ENCODE measurements at places on chromosomes 5 and 9.

GRCh38 chr9:22210262-22210661, 201.2 kb upstream of the CDKN2B start:
- no peak for DNase-seq

GRCh38 chr9:70056211-70056944, 12.7 kb downstream of the MAMDC2 start:
- no peak for DNase-seq

GRCh38 chr5:57989378-57989777, 470.5 kb downstream of the PLK2 start:
- no peak for DNase-seq

- DNase-seq: no peak
These were observed 296.2 kb upstream of the IRX1 start for GRCh38 chr5:3299441-3299840.

GRCh38 chr5:159913501-159913900, 2.8 kb upstream of the ADRA1B start:
- no peak for DNase-seq

- DNase-seq: no peak
These were observed 2.9 kb downstream of the IPPK start for GRCh38 chr9:92666912-92667532.

DNA sequence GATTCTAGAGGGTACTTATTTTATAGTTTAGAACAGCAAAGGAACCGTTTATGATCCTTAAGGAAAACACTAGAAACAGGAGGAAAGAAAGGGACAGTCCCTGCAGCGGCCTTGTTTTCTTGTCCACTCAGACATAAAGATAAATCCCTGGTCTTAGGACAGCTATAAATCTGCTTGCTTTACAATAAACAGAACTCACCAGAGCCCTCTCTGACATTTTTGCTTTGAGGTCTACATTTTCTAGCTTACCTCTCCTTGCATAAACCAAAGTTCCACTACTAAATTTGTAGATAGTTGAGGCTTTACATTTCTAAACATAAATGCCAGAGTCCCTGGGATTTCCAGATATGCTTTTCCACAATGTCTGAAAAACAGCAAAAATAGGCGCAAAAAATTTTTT, 422.5 kb downstream of the BNC2 start:
- no peak for DNase-seq

GRCh38 chr5:97496037-97496436, 313.0 kb upstream of the RIOK2 start:
- DNase-seq: no peak

- no peak for DNase-seq
These were observed 50.7 kb downstream of the PIP5K1B start for GRCh38 chr9:68755752-68756151.

DNA sequence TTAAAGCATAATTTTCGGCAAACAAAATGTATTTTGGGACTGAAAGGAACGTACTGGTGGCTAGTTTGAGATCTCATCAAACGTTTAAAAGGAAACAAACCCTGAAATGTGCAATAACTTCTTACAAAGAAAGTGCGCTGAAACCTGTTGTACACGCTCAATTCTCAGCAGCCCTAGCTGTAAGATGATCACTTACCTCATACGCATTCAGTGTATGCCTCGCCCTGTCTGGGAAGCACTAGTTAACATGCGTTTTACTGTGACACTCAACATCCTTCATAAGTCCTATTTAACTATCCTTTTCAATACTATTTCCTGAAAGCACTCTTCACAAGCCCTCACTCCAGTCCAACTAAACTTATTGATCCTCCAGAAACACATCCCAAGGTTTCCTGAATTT, 485.0 kb upstream of the EDIL3 start:
- DNase-seq: no peak

GRCh38 chr5:118590806-118591205, 397.5 kb downstream of the DTWD2 start:
- DNase-seq: no peak

GRCh38 chr9:126491568-126491879, 122.2 kb upstream of the LMX1B start:
- DNase-seq: no peak

GRCh38 chr5:139924294-139925215, 118.5 kb downstream of the NRG2 start:
- DNase-seq: no peak

DNA sequence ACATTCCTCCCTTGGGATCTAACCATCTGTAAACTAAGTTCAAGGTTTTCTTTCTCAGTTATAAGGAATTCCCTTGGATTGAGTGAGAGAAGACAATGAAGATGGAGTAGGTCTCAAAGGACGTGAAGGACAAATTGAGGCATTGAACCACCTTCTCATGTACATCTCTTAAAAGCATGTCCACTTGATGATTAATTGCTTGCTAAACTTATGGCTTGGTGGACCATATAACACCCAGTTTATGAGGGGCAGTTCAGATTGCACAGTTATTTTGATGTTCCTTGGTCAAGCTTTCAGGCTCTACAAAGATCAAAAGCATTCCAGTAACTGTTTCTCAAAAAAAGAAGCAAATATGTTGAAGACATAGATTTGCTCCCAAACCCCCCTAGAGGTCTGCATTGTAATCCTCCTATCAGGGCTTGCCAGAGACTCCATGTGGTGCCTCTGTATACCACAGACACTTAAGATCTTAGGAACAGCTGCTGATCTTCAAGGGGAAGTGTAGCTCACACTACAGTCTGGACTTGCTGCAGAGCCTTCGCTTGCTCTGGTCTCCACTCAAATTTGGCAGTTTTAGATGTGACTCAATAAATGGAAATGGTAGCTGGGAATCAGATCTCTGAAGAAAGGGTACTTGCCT, 56.9 kb upstream of the ALDH1A1 start:
- no peak for DNase-seq

DNA sequence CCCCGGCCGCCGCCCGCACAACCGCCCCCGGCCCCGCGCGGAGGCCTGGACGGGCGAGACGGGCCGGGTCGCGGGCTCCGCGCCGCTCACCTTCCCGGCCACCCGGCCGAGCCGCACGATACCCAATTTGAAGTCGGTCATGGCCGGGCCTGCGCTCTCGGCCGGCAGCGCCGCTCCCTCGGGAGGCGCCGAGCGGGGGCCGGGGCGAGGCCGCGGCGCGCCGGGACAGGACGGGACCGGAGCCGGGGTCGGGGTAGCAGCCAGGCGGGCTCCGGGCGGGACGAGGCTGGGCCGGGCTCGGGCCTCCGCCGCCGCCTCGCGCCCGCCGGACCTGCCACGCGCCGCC, 216 bp downstream of the ZMYND19 start:
- no peak for DNase-seq

GRCh38 chr9:129411501-129412175, 209.3 kb downstream of the C9orf50 start:
- DNase-seq: no peak

DNA sequence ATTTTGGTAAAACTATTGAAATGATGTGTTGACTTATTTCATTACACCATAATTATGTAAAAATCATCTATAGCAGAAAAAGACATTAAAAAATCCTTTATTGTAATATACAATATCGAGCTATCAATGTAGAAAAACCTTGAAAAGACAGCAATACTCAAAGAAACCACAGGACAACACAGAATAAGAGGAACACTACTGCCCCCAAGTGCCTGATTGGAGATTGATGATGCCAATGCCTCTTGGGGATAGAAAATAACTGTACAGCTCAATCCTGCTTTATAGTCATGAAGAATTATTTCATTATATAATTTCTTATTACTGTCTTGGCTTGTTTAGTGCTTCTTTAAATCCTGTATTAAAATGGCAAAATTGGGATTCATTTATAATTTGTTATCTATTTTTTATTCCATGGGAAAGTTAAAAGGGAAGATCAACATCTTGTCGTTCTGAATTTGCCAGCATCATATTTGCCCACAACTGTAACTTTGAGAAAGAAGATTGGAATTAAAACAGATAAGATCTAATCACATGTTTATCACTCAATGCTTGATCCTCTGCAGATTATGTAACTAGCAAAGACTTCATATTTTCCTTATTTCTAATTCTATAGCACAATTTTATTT, 337.5 kb downstream of the CDH9 start:
- DNase-seq: peak; percentile 23

- no peak for DNase-seq
These were observed 4.8 kb upstream of the C5orf47 start for GRCh38 chr5:173984218-173984617.

- no peak for DNase-seq
These were observed 11.2 kb upstream of the NFIB start for GRCh38 chr9:14325147-14325546.

DNA sequence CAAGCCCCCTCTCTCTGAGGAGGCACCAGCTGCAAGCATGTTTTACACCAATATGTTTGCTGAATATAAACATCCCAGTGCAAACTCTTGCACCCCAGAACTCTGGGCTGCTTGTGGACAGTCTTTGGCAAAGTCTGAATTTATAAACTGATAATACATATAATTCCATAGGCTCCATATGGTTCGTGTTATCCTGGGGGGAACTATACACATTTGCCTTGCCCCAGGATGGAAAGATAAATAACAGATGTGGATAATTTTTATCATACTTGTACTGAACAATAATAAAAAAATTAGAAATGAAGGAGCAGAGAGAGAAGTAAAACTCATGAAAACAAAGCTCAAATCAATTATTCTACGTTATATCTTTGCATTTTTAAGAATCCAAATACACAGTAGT, 50.6 kb upstream of the GAS1 start:
- DNase-seq: no peak
